H9 (cell line): ENCODE measurements at places on chromosomes 4 and X.

GRCh38 chrX:21225643-21226042 is 148.6 kb upstream of the CNKSR2 start:
- no peak for DNase-seq

- DNase-seq: no peak
Measured at GRCh38 chr4:73452953-73453700, 17.1 kb downstream of the AFP start.

DNA sequence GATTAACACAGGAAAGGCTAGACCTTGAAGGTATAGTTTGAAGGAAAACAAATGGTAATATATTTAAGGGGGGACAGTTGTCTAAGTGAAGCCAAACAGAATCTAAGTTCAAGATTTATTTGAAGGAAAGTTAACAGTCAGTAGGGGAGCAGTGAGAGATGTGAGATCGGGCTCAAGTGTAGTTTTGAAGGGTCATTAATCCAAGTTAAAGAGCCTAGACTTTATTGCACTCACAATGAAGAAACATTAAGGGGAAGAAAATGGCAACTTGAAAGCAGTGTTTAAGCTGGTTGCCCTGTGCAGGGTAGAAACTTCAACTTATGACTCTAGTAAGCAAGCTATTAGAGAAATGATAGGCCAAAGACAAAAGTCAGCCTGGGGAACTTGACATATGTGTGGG is 1952.2 kb downstream of the PCDH7 start:
- DNase-seq: no peak

GRCh38 chr4:88320224-88320779 is 35.9 kb upstream of the PPM1K start:
- no peak for DNase-seq

DNA sequence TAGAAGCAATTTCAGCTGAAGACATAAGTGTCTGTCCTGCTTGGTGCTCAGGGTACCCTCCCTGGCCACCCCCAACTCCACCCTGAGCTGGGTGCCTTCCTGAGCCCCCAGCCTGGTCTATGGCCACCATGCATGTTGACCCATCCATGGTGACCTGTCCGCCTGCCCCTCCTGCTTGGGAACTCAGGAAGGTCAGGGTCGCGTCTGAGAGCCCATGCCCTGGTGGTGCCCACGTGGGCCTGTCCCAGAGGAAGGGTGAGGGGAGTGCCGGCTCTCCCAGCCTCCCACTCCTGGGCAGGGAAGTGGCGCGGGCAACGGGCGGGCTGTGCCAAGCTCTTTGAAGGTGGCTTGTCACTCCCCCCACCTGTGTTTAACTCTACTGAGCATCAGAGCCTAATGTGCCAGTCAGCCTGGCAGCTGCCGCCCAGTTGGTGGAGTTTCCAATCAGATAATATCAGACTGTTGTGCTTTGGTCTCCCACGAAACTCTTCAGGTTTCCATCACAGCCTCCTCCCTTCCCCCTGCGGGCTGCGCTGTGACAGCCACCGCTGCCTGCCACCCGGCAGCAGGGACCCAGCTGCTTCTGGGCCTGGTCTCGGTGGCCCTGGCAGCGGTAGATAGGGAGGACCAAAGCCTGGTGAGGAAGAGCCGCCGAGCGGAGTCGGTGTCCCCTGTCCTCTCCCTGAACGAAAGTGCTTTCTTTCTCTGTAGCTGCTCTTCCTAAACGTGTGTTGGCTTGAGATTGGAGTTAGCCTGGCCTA is 4.8 kb downstream of the SH3BP2 start:
- no peak for DNase-seq

DNA sequence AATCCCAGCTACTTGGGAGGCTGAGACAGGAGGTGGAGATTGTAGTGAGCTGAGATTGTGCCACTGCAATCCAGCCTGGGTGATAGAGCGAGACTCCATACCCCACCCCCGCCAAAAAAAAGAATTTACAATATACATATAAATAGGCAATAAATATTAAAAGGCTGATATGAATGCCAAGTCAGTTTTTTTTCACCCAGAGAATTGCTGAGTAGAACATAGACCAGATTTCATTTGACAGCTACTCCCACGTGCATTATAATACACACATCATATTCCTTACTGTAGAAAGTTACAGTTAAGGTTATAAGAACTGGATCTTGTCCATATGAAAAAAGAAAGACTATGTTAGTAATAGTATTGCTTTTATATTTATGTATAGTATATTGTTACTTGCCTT is 18.7 kb upstream of the CCNI start:
- DNase-seq: no peak

DNA sequence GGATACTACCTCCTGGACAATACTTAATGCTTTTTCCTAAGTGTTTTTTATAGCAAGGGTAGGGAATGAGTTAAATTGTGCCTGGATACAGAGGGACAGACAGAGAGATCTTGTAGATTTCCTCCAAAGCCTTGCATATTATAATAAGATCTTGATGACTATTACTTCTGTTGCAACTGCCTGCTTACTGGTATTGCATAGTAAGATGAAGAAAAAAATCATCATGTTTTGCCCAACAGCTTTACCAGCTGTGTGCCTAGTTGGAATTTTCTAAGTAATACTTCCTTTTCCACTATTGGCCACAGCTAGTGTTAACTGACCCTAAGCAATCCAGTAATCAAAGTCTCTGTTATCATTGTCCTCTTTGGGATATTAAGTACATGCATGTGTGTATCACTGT is 139.0 kb downstream of the DCK start:
- DNase-seq: no peak

DNA sequence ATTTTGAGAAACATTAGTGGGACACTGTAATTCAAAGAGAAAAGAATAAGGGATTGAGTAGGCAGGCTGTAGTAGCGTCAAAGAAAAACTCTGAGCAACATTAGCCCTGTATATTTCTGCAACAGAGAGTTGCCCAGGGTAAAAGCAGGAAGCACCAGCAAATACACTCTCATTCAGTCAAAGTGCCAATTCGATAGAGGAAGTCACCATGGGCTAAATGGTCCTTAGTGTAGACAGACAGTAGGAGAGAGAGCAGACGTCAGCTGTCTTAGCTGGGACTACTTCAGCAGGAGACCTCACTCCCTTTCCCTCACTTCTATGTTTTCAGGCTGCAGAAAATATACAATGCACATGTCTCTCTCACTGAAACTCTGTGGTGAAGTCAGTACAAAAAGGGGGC is 2073.8 kb upstream of the TENM3 start:
- no peak for DNase-seq

DNA sequence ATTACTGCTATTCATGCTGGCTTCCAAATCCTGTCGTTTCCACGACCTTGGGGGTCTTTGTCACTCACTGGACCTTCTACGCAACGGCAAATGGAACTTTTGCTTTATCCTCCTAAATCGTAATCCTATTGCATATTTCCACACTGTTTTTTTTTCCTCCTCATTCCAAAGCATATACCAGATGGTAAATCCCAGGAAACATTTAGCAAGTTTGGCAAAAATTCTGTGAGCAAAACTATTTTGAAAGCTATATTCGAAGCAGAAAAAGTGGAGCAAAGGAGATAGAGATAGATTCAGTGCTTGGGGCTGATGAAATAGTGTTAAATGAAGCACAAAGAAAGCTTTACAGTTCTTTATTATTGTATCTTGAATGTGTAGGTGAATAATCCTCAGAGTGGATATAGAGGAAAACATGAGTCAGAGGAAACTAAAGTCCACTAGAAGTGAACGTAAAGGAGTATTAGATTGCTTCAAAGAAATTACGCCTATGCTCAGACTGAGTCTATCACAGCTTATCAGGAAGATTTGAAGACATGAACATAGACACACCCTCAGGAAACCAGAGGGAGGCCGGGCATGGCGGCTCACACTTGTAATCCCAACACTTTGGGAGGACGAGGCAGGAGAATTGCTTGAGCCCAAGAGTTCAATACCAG is 50.2 kb upstream of the FAM9A start:
- no peak for DNase-seq

DNA sequence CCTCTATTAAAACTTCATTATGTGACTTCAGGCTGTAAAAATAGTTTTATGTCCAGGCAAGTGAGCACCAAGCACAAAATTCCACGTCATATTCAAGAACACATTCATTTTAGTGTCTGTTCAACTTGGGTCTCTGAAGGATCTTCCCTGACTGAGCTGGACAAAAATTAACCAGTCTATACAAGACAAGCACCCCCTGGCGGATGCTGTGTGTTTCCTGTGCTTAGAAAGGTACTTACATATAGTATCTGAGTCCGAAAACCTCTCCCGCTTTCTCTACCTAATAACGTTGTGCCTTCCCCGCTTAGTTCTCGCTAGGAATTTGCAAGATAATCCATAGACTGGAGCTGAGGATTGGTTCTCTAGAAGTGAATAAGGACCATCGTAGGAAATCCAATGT is 2214.5 kb upstream of the TENM3 start:
- DNase-seq: peak; percentile 63

- DNase-seq: no peak
Measured at GRCh38 chrX:84666086-84666485, 163.8 kb upstream of the HDX start.

DNA sequence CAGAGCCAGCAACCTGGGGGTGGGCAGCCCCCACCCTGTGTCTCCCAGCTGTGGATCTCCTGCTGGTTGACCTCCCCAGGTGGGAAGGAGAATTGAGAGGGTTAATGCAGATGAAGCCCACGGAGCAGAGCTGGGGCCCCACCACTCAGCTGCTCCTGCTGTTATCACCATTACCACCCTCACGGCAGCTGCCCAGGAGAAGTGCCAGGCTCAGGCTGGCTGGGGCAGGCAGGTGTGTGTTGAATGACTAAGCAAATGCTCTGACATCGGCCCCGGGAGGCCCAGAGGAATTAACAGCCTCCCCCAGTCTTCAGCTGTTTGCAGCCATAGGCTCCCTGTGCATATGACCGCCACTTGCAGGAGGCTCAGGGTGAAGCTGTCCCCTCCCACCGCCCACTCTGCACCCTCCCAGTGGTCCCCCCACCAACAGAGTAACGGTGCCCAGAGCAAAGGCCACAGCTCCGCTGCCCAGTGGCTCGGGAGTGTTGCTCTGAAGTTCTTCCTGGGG is 133.8 kb downstream of the CPZ start:
- peak; percentile 21 for DNase-seq

DNA sequence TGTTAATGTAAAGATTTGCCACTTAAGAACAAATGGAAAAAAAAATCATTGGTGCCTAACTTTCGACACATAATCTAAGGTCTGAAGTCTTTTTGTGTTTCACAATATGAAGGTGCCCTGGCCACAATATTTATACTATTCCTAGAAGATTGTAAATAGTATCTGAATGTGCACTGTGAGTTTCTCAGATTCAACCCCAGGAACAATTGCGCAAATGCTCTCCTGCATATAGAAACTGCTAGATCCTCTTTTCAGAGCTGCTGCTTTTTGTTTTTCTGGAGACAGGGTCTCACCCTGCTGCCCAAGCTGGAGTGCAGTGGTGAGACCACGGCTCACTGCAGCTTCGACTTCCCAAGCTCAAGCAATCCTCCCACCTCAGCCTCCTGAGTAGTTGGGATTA is 480.1 kb upstream of the FTHL17 start:
- no peak for DNase-seq

GRCh38 chr4:44869222-44869882 is 143.0 kb upstream of the GNPDA2 start:
- DNase-seq: no peak

DNA sequence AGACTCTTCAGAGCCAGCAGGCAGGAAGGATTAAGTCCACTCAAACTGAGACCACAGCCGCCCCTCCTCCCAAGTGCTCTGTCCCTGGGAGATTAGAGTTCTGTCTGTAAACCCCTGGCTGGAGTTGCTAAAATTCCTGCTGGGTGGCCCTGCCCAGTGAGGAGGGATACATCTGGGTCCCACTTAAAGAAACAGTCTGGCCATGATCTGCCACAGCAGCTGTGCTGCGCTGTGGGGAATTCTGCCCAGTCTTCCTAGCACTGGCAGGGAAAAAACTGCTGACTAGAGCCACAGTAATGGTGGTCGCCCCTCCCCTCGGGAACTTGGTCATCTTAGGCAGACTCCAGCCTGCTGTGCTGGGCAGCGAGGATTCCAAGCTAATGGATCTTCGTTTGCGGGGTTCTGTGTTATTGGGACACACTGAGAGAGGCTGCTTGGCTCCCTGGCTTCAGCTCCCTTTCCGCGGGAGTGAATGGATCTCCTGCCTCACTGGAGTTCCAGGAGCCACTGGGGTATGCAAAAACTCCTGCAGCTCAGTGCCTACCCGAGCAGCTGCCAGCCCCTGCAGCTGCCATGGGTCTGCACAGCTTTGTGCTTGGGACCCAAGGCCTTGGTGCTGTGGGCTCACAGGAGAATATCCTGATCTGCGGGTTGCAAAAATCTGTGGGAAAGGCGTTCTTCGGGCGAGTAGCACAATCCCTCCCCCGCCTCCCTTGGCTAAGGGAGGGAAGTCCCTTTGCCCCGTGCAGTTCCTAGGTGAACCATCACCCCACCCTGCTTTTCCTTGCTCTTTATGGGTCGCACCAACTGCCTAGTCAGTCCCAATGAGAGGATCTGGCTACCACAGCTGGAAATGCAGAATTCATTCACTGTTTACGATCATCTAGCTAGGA is 15.7 kb downstream of the ZXDB start:
- DNase-seq: no peak

DNA sequence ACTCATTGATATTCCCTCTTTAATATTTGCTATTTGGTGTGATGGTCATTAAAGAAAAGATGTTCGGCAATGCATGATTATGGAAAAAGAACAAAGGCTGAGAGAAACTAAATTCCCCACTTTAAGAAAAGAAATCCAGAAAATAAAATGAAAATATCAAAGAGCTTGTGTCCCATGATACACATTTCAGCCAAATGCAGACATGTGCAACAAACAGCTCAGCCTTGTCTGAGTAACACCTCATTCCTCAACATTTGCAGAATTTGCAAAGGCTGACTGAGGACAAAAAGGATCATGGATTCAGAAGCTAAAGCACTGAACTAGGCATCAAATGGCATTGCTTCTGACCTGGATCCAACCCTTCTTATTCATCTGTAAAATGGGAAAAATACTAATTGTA is 281.0 kb downstream of the RAB28 start:
- DNase-seq: no peak

GRCh38 chr4:101992446-101992845 is 201.9 kb downstream of the BANK1 start:
- no peak for DNase-seq

GRCh38 chr4:188658958-188659522 is 519.8 kb downstream of the TRIML1 start:
- DNase-seq: peak; percentile 76

DNA sequence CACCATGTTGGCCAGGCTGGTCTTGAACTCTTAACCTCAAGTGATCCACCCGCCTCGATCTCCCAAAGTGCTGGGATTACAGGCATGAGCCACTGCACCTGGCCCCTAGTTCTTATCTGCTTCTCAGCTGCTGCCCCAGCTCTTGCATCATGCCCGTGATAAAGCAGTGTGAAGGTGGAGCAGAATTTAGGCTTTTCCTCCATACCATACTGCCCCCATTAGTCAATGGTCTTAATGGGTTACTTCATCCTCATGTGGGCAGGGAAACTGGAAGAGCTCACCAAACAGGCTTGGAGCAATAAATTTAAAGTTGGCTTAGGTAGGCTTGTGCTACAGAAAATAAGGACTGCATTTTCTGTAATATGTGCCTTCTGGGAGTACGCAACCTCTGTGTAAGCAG is 636.9 kb upstream of the BOD1L1 start:
- peak; percentile 35 for DNase-seq

- DNase-seq: no peak
Measured at GRCh38 chr4:147340591-147341120, 140.2 kb upstream of the EDNRA start.
